Vagina (tissue), 2 donors: ENCODE measurements at places on chromosomes 4 and X.

DNA sequence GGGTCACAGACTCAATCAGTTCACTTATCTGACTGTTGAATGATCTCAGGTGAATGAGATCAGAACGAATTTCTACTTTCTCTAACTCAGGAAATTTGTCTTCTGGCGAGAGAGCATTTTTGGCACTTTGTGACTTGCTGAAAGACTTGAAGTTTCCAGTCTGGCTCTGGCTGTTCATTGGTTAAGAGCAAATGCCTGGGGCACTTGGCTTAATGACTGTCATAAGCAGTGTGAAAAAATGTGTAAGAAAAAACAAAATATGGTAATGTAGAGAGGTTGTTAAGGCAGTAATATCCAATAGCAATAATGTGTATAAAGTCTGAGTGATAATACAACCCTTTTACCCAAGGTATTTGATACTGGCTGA is 71.3 kb upstream of the PGRMC2 start:
- no peak for DNase-seq

GRCh38 chrX:46796574-46797191 is 37.8 kb upstream of the SLC9A7 start:
- DNase-seq, result no peak

DNA sequence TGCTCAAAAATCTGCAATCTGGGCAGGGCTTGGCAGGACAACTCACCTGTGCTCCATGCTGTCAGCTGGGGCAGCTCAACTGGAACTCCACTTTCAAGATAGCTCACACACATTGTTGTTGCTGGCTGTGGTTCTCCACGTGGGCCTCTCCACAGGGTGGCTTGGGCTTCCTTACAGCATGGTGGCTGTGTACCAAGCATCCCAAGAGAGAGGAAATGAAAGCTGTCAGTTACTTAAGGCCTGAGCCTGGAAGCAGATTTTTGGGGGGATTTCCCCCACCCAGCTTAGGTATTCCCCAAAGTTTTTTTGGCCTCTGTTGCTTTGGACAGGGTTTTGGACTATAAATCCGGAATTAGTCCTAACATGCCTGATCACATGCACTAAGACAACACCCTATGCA is 81.0 kb downstream of the BCOR start:
- no peak for DNase-seq

GRCh38 chr4:74158466-74159142 is 686 bp downstream of the MTHFD2L start:
- no peak for DNase-seq

DNA sequence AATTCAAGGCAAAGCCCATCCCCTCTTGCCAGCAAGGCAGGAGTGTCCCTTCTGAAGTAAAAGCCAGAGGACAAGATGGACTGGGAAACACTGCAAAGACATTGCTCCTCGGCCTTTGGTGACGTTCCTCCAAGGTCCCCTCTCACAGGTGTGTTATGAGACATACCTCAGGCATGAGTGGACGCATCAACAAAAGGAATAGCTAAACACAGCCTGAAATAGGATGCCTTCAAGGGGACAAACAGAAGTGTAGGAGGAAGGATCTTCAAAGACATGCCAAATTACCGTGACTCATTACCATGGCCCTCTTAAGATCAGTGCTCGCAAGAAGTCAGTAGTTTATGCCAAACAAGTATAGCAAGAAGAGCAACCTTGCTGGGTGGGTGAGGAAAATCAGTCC is 6.0 kb upstream of the IDS start:
- no peak for DNase-seq
